Thoracic aorta (tissue), 2 donors: ENCODE measurements at places on chromosomes 12 and 14.

GRCh38 chr12:9342614-9343353, 134.6 kb upstream of the PZP start:
- DNase-seq = no peak

- DNase-seq = no peak
Measured at GRCh38 chr12:86627001-86627400, 370.8 kb upstream of the MGAT4C start.

DNA sequence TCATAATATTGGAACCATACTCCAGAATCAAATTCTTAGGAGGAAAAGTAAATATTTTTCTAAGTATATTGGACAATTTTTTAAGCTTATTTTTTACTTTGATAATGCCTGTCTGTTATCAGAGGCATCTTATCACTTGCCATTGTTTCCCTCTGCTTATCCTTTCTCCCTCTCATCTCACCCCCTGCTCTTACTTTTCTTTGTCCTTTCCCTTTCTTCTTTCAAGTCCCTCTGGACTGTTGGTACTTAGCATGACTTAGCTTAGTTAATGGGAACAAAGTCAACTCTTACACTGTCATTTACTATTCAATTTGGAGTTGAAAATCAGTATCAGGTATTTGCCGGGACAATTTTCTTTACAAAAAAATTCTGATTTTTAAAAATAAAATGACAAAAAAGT, 45.2 kb downstream of the ABCD2 start:
- no peak for DNase-seq

GRCh38 chr12:61915420-61915819, 344.8 kb upstream of the USP15 start:
- no peak for DNase-seq

DNA sequence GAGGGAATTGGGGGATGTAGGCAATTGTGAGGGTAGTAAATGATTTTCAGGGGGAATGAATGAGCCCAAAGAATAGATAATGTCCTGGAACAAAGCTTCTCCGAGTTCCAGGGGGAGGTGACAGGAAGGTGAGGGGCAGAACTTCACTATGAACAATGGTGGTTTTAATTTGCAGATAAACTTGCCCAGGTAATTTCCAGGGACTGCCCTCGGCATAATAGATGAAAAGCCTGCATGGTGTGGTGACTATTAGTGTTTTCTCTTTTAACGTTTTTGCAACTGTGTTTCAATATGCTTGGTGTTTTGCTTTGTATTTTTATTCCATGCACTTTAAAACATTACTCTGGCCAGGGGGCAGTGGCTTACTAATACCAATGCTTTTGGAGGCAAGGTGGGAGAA, 325.2 kb upstream of the RGS6 start:
- no peak for DNase-seq

GRCh38 chr12:111081600-111081999, 161.2 kb upstream of the MYL2 start:
- DNase-seq = no peak

GRCh38 chr12:98359856-98360255, 155.5 kb upstream of the TMPO start:
- DNase-seq = no peak

GRCh38 chr12:75705749-75706711, 194.6 kb upstream of the KRR1 start:
- DNase-seq = peak; percentile 4

GRCh38 chr12:76530516-76530915, 29.1 kb downstream of the OSBPL8 start:
- no peak for DNase-seq

DNA sequence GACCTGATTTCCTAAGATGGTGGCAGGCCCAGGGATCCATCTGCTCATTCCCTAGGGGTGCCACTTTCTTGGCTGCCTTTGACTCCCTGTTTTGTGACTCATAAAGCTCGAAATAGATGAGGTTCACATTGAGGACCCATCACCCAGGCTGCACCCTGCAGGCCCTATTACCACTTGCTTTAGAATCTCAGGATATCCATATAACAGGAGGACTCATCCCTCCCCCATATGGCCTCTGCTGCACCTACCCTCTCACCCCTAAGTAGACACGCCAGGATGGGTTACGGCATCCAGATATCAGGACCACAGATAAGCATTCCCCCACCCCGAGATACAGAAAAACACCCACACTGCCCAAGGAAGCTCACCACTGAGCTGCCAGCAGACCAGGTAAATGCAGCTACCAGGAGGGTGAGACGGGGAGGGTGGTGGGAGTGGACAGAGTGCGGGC, 155.7 kb downstream of the DPF3 start:
- DNase-seq = no peak

GRCh38 chr14:87732562-87732961, 260.4 kb downstream of the GALC start:
- DNase-seq = no peak

GRCh38 chr14:75609606-75610475, 31.4 kb downstream of the FLVCR2 start:
- peak; percentile 2 for DNase-seq

DNA sequence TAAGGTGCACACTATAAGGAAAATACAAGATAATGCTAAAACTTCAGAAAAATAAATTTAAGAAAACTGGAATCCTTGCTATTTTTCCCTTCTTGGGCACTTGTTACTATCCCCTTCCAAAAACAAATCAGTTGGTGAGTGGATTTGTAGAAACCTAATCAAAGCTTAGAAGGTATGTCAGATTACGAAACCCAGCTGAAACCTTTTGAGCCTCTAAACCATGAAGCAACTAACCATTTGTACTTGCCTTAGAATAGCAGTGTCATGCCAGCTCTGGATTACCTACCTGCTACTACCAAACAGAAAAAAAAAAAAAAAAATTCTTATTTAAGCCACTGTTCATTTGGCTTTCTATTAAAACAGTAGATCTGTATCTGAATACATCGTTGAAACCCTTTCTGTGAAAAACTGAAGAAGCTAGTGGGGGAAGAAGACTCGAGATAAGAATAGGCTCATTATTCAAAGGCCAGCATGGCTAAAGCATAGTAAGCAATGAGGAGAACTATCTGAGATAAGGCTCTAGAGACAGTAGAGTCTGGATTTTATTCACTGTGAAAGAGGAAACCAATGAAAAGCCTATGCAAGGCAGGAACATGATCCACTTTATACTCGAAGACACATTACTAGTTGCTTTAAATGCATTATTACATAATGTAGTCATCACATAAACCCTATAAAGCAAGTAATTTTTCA, 30.2 kb downstream of the OSBPL8 start:
- DNase-seq = no peak

GRCh38 chr14:79638672-79639266, 572.5 kb downstream of the DIO2 start:
- no peak for DNase-seq

DNA sequence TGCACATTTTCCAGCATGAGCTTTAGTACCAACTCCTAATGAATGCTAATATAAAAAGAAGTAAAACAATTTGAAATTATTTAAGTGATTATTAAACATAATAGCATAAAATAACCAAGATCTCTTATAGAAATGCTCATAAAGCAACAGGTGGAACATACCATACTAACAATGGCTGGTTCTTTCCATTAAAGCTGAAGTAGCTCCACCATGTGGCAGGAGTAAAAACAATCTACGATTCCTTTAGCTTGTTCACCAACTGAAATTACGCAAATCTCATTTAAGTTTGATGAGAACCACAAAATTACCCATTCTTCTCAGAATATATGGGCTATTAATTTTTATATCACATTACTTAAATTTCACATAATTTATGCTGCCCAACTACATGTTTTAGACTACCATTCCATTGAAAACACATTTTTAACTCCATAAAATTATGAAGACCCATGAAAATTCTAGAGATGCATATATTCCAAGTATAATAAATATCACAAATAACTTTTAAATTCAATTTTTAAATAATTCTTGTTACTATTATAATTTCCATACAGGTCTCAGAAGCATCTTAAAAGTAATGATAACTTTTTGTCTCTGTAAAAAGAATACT, 213.6 kb downstream of the DAD1 start:
- no peak for DNase-seq

DNA sequence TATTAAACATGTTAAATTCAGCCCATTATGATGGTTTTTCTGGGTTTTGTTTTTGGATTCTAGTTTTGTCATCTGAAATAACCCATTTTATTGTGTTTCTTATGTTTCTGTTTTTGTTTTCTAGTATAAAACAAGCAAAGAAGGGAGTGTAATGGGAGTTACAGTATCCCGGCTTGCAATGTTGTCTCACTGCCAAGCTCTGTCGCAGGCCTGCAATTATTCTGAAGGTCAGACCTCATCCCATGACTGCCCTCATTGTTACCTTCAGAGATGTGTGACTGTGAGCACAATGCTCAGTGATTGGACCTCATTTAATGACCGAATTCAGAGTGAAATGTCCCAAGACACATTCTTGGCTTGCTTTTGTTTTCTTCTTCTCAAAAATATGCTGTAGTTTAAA, 73.0 kb upstream of the ATF1 start:
- no peak for DNase-seq

- DNase-seq = no peak
Measured at GRCh38 chr12:84159260-84159659, 753.3 kb downstream of the SLC6A15 start.

GRCh38 chr14:65906344-65906743, 493.8 kb downstream of the FUT8 start:
- DNase-seq = no peak

DNA sequence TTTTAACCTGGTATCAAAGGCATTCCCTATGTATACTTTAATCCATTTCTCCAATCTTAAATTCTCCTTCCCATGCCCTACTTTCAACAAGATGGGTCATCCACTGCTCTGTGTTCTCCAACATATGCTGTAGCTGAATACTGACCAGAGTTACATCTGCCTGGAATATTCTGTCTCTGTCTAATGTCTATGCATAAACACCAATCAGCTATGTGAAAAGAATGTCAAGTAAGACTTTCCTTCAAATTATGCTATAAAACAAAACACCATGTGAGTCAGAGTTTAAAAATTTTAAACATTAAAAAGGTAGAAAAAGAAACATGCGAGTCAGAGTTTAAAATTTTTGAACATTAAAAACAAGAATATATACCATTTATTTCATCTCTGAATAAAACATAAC, 19.3 kb downstream of the NT5DC3 start:
- no peak for DNase-seq
